ENCODE measurements at places on chromosomes 16 and 17.

DNA sequence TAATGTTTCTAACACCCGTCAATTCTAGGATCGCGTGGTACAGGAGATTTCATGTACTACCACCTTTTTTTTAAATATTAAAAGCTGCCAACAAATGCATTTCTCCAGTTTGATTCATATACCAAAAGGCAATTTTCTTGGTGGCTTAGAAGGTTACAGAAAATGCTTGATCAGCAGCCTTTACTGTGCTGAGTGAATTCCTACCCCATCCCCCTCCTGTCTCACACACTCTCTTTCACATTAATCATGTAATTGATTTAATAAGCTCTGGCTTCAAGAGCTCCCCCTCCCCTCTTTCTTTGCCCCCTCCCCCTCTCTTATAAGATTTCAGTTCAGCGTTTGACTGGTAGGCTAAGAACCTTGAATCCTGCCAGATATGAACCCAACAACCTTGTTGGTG is 110.5 kb downstream of the RBFOX1 start:
- no peak for DNase-seq

- no peak for DNase-seq
Measured at GRCh38 chr16:85667261-85667660, 21.5 kb downstream of the GINS2 start.

- DNase-seq = no peak
Measured at GRCh38 chr16:59632276-59632855, 898.2 kb upstream of the GOT2 start.

DNA sequence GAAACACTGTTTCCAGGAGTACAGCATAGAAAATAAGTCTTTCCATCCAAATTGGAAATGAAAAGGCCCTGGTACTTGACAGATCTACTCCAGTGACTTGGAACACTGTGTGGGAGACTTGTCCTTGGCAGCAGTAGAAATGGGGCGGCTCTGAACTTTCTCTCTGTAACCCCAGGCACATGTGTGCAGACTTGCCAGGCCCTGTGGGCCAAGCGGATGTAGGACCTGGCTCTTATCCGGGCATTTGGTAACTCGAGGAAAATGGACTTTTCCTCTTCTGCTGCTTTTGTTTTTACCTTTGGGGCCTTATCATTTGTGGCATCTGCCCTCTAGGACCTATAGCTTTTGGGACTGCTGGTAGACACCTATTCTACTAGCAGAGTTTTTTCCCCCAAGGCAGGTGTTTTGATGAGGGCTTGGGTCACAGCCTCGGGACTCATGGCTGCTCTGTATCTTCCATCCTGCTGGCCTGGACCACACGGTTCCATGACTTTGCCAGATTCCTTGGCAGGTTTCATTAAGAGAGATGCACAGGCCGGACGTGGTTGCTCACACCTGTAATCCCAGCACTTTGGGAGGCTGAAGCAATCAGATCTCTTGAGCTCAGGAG is 43.5 kb downstream of the SMPD3 start:
- DNase-seq = no peak

DNA sequence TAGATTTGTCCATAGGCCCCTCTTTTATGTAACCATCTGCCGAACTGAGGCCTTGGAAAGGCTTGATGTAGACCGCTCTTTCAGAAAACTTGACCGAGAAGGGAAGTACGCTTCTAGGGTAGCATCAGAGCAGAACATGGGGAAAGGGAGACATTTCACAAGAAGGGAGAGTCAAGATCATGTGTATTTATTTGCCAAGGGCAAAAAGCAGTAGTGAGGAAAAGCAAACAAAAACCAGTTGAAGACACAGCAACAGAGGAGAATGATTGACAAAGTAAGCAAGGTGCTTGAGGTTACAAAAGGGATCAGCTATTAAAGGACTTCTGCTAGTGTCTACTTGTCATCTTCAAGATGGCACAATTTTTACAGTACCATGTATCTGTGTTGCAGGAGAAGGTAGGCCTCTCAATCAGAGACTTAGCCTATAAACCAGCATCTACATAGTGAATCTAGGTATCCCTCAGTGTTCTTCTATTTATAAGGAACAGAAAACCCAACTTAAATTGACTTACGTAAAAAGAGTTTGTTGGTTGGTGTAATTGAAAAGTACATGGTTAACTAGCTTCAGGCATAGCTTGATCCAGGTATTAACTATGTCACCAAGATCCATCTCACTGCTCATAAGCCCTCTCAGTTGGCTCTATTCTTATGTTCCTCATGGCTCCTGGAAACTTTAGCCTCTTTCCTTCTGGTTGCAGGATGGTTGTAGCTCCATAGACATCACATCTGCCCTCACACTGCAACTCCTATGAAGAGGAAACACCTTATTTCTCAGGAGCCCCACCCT is 288.4 kb downstream of the IRX3 start:
- no peak for DNase-seq

DNA sequence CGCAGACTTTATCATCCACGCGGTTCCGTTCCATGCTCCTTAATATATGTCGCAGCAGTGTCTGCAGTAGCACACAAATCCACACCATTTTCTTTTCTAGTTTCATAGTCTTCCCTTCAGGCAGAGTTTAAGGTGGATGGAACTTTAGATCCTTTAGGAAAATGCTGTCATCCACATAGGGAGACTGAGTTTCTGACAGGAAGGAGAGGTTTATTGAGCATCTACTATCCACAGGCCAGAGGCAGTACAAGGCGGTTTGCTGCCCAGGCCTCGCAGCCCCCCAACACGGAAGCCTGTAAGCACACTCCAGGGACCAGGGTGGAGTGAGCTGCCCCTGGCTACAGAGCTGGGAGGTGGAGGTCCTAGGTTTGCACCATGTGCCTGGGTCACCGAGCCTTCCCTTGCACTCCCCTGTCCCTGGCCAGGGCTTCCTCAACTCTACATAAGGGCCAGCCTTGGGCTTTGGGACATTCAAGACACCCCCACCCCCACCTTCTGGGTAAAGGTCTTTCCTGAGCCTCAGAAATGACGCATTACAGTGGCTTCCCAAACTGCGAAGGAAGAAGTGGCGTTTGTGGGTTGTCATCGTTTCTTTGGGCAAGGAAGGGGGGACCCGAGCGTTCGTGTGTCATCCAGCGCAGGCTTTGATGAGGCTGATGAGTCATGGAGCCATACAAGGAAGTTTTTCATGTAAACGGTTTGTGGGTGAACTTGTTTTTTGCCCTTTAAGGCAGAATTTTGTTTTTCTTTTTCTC is 146.5 kb upstream of the PLCG2 start:
- DNase-seq = peak; percentile 59

DNA sequence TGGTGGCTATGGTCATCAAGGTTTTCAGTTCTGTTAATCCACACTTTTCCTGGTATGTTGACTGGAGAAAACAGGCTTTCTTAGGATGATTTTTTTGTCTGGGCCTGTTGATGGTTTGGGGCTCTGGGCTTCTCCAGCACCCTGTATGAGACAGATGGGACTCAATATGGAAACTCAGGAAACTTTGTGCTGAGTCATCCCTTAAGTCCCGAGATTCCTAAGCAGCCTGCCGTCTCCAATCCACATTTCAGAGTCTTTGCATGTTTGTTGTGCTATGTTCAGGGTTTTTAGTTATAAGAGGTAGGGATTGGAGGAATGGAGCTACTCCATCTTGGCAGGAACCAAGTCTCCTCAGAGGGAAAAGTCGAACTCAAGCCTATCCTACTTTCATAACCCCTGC is 253.3 kb upstream of the FOXF1 start:
- no peak for DNase-seq
